Muscle of leg (tissue), 16 donors: ENCODE measurements at places on chromosomes 4 and X. TPM values are rescaled to one million over a fixed set of nuclear protein-coding genes. Genes with fewer than 3 reads are reported as not detected.

- DNase-seq: no peak
Measured at GRCh38 chr4:43345323-43345925, 452.9 kb downstream of the GRXCR1 start.

Gene FGF2
- 8.9 TPM for total RNA-seq

DNA sequence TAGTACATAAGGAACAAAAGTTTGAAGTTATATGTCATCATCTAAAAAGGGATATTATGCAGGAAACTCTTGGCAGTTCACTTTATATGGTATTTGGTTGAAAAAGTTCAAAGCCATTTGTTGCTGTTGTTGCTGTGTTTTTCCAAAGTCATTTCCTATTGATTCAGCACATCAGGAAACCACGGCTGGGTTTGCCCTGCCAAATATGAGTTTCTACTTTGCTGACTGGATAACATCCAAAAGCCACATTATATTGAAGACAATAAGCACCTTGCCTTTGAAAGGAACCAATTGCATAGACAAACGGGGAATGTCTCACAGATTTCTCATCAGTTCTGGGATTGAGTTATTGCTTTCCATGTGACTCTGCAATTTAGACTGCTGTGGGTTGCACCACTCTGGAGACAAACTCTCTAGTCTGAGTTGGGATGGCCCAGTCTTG, 206.1 kb downstream of the SLC39A8 start:
- DNase-seq: peak; percentile 69

Gene ZCCHC12
- 0.27 TPM for total RNA-seq

- no peak for DNase-seq
Measured at GRCh38 chr4:86557526-86557925, 36.6 kb upstream of the PTPN13 start.

- DNase-seq: no peak
Measured at GRCh38 chr4:42715807-42716482, 59.0 kb upstream of the ATP8A1 start.

Gene MAOA
- 0.44 TPM for total RNA-seq

Gene BDH2
- total RNA-seq: 66.2 TPM

Gene CAMK2D
- total RNA-seq: 134 TPM

DNA sequence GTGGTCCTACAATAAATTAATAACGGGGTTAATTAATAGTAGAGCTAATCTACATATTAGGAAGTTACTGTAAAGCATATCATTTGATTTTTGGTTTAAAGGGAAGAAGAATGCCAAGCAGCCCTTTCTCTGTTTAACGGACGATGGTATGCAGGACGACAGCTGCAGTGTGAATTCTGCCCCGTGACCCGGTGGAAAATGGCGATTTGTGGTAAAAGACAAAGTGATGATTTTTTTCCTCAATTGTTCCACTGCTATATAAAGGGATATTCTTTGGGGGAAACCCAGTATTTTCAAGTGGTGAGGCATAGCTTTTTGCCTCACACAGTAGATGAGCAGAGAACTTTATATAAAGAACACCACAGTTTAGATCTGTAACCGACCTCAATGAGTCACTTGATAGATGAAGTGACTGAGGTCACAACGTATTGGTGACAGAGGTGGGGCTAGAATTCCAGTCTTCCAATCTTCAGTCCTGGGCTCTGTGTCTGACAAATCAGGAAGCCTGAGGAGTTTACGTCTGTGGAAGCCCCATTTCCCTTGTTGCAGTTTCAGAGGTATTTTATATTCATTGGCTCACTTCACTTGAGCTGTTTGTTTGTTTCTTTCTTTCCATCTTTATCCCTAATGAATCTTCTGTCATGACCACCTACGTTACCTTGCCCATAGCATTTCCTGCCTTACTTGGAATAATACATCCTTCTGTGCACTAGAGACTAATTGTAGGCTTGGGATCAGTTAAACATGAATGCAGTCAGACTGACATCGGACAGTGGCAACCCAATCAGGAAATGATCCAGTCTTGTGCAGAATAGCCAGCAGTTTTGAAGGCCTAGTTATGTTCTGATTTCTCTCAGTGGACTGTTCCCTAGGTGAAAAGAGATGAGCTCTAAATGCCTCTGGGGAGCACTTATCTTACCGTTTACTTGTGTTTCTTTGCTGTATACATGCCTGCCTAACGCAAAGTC, 30.1 kb downstream of the ZRSR2 start:
- peak; percentile 17 for DNase-seq

GRCh38 chrX:1529756-1530155, 7.2 kb downstream of the P2RY8 start:
- no peak for DNase-seq

Gene FATE1
- total RNA-seq: 1.2 TPM

DNA sequence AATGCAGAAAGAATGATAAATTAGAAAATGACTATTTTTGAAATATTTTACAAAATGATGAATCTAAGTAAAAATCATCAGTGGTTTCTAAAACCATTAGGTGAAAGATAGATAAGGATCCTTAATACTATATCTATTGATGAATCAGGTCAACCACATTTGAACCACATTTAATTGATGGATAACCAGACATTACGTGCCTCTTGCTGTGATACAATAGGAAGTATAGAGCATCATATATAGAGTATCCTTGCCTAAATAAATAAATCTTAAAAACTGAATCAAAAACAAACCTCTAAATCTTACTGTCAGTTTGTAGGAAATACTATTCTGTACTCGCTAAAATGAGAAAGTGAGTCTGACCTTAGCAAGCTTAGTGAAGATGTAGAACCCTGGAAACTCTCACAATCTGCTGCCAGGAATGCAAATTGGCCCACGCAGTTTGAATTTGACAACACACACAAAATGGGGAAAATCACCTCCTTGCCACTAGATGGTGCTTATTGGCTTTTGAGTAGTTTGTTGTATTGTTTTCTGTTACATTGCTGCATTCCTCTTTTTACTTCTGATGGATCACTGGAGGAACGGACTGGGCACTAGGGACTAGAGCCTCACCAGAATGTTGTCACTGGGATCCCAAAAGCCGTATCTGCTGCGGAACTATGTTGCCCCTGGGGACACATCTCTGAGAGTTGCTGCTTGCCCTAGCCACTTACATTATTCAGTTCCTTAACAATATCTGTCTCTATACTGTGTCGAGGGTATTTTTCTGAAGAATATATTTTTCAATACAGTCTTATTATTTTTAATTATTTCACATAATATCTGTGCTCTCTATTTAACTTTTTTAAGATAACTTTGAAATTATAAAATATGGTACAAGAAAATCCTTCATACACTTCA, 25.4 kb upstream of the SLAIN2 start:
- peak; percentile 72 for DNase-seq

Gene NDP
- total RNA-seq: 1.3 TPM

GRCh38 chrX:68939868-68940267, 111.0 kb downstream of the EFNB1 start:
- DNase-seq: no peak

DNA sequence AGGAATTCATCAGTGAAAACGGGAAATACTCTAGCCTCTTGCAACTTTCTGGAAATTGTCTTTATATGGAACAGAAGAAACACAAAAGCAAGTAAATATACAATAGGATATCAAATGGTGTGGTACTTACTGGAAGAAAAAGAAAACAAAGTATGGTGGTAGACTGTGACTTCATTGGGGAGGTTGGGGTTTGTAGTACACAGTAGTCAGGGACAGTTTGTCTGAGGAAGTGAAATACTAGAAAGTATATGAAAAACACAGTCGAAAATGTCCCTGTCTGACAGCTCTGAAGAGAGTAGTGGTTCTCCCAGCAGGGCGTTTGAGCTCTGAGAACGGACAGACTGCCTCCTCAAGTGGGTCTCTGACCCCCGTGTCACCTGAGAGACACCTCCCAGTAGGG, 390.0 kb upstream of the NWD2 start:
- DNase-seq: no peak
